ENCODE measurements at places on chromosomes 2 and 18. TPM values are rescaled to one million over a fixed set of nuclear protein-coding genes. Genes with fewer than 3 reads are reported as not detected.

DNA sequence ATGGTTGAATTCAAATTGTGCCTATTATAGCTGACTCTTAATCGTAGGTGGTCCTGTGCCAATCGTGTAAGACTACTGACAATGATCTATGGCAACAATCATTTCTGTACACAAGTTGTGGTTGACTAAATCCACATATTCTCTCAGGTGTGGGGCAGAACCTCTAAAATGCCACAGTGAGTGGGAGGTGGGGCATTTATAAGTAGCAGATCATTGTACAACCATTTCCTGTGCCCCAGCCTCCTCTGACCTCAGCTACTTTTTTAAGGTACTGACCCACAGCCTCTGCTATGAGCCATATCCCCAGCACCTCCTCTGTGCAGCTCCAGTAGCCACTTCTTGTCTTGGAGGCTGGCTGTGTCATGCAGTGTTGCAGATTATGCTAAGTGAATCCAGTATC is 48.6 kb upstream of the RAPH1 start:
- no peak for DNase-seq

DNA sequence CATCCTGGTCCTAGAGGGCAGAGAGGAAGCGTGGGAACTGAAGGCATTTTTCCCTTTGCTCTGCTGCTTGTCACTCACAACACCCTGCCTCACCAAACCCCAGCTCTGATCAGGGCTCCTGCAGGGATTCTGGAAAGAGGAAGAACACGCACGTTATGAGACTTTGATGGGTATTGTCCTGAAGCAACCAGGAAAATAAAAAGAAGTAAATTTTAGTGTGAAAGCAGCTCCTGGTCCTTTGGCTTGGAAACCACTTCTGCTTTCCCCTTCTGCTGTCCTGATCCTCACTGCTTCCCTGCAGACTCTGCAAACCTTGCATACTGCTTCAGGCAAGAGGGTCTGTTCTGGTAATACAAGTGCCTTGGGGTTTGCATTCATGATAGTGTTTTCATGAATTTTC is 164.1 kb downstream of the SLC8A1 start:
- no peak for DNase-seq

- DNase-seq, result peak; percentile 45
Measured at GRCh38 chr2:88218981-88219380, 48.8 kb downstream of the THNSL2 start.

DNA sequence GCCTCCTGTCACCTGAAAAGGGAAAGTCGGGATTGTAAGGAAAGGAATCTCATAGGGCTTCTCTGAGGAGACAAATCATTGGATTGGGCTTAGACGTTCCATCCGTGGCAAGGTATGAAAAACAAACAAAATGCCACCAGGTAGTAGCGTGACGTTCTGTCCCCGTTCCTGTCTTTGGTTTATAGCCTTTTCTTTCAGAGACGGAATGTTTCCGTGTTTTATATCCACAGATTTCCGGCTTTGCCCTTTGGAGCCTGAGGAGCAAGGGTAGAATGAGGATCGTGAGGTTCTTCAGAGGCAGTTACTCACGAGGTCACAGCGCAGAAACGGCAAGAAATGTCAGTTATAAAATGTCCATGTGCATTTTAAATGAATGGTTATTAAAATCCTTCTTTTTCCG is 118.3 kb downstream of the TMEM18 start:
- DNase-seq, result no peak

DNA sequence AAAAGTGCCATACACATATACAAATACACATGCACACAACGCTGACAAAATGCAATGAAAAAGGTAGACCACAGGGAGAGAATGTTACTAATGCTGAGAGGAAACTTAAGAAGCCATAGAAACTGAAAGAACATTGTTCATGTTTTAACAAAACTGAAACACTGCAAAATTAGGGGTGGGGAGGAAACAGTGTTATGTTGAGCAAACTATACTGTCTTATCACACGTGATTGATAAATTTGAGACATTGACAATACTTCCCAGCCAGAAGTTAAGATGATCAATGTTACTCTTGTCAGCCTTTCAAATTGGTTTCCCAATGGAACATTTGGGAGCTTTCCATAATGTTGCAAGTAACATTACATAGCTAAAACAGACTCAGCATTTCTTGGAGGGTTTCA is 165.5 kb downstream of the L3MBTL4 start:
- no peak for DNase-seq

RPE gene
- 58.5 TPM for total RNA-seq

DNA sequence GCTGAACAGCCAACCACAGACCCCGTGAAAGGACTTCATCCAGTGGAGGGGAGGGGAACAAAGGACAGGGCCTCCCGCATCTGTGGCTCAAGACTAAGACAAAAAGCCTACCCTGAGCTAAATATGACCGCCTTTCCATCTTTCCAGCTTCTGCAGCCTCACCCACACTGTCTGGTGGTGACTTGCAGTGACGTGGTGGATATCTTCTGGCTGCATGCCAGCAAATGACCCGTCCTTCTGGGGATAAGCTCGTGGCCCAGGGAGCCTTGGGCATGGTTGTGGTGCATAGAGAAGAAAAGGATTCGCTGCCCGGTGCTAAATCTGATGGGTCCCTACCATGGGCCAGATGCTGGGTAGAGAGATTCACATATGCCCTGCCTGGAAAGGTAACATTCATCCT is 8.7 kb upstream of the NGEF start:
- DNase-seq, result no peak

- no peak for DNase-seq
Measured at GRCh38 chr2:105396254-105397024, 2.4 kb downstream of the FHL2 start.

TXNDC2 gene
- not detected for total RNA-seq

- DNase-seq, result no peak
Measured at GRCh38 chr2:9288233-9288632, 81.6 kb downstream of the ASAP2 start.

DNA sequence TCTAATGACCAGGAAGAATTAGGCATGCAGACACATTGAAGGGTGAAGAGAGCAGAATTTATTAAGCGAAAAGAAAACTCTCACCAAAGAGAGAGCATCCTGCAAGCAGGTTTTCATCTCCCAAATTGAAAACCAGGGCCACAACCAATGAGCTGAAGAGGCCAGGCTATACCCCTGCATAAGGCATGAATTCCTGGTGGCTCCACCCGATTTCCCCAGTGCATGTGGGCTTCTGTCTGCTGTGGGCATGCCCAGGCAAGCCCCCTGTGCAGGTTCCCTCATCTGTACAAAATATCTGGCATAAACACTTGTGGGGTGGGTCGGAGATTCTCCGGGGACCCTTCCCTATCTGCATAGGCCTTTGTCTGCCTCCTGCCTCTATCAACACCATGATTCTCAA is 621.6 kb upstream of the LRRTM1 start:
- no peak for DNase-seq

- no peak for DNase-seq
Measured at GRCh38 chr2:233980955-233981561, 63.9 kb downstream of the TRPM8 start.

- no peak for DNase-seq
Measured at GRCh38 chr2:41160439-41160838, 708.5 kb upstream of the SLC8A1 start.

BCL2 gene
- total RNA-seq, result 1.4 TPM

ME2 gene
- total RNA-seq, result 72.8 TPM

DNA sequence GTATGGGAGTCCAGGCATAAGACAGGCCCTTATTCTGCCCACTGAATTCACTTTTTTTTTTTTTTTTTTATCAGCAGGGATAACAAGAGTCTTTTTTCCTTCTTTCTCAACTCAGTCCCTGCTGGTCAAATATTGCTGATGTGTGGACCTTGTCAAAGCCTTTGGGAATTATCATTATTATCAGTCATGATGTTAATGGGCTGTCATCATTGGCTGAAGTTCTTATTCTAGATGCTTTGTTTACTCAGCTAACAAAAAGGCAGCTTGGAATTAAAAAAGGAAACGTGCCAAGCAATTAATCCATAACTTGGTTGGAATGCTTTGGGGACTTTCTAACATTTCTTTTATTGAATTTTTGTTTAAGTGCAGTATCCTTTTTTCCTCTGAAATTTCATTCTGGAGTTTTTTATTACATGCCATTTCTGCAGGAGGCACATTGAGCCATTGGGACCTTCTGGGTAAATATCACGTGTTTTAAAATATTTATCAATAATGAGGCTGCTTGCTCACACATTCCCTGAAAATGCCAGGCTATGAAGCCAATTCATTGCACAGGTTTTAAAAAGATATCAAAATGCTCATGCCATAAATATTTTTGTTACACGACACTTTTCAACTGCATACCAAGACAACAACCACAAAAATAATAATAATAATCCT is 246.3 kb downstream of the TXNL1 start:
- no peak for DNase-seq

- DNase-seq, result peak; percentile 47
Measured at GRCh38 chr18:13612196-13612997, 114.0 kb downstream of the FAM210A start.

MAP3K19 gene
- not detected for total RNA-seq

DNA sequence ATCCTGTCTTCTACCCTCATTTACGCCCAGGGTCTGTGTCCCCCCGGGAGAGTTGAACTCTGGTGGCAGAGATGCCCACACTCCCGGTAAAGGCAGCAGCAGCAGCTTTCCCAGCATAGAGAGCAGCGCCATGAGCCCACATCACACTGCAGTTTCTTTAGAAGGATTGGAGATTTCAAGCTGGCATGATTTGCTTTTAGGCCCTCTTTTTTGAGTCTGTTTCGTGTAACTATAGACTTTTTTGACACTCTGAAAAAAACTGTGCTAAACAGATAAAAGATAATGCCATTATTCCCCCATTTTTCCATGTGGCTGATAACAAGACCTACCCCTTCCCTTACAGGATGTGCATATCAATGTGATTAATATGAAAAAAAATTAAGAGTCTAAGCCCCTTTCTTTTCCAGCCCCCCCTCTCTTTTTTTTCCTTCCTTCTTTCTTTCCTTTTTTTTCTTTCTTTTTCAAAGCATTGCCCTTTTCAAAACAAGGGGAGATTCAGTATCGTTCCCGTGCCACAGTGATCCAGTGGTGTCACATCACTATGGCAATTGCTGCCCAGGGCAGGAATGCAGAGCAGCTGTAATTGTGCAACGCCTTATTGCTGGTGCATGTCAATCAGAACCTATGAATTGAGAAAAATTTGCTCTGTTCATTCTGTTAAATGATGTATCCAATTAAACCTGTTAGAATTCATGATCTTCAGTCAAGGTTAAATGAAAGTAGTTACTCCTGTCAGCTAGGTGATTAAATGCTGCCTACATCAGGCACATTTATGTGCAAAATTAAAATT is 104.5 kb downstream of the CDCA7 start:
- DNase-seq, result no peak

GALR1 gene
- not detected for total RNA-seq

DNA sequence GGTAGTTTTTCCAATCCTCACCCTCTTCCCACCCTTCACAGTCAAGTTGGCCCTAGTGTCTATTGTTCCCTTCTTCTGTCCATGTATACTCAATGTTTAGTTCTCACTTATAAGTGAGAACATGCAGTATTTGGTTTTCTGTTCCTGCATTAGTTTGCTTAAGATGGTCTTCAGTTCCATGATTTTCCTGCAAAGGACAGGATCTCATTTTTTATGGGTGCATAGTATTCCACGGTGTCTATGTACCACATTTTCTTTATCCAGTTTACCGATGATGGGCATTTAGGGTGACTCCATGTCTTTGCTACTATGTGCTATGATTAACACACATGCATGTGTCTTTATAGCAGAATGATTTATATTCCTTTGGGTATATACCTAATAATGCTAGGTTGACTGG is 104.4 kb downstream of the STRN start:
- DNase-seq, result no peak

- DNase-seq, result peak; percentile 85
Measured at GRCh38 chr2:209817844-209818271, 46.2 kb downstream of the UNC80 start.

DNA sequence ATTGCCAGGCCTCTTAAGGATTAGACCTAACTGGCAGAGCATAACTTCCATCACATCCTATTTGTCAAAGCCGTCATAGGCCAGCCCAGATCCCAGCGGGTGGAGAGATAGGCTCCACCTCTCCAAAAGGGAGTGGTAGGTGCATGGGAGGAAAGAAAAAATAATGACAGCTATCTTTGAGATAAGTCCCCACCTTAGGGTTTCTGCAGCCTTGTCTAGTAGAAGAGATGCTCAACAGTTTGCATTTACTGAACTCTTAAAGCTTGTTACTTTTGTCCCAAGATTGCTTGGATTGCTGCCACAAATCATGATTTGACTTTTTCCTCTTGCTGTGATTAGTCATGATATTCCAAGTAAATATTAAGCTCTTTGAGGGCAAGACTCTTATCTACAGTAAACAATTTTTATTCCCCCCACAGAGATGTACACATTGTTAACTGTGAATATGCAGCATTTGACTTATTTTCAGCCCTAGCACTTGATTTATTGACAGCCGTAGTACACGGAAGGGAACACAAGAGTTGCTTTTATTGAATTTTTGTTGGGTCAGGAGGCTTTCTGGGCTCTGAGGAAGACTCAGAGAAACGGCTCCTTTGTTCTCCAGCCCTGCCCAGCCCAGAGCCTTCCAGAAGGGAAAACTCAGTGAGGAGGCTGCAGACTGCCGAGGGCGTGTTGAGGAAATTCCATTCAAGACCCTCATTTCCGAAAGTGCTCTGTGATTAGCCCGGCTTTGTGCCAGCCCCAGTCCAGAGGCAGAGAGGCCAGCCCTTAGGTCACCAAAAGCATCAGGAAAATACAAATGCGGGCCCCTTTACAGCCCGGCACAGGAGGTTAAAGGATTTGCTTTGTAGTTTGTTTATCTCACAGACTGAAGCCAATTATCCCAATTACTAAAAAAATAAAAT is 75.5 kb upstream of the ZNF532 start:
- peak; percentile 68 for DNase-seq

DNA sequence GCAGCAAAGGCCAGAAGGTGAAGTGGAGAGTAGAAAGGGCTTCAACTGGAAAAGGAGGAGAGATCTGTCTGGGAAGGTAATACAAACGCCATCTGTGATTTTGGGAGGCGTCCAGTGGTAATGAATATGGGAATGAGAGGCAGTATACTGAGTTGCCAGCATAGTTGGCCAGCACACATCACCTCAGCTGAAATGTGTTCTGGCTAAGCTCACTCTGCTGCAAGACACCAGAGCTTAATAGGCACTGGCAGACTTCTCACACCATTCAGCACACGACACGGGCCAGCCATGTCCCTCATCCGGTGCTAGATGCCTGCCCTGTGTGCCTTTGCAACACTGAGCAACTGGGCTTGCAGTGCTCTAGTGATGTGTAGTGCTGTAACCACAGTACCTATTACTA is 277.1 kb downstream of the PIEZO2 start:
- no peak for DNase-seq

DNA sequence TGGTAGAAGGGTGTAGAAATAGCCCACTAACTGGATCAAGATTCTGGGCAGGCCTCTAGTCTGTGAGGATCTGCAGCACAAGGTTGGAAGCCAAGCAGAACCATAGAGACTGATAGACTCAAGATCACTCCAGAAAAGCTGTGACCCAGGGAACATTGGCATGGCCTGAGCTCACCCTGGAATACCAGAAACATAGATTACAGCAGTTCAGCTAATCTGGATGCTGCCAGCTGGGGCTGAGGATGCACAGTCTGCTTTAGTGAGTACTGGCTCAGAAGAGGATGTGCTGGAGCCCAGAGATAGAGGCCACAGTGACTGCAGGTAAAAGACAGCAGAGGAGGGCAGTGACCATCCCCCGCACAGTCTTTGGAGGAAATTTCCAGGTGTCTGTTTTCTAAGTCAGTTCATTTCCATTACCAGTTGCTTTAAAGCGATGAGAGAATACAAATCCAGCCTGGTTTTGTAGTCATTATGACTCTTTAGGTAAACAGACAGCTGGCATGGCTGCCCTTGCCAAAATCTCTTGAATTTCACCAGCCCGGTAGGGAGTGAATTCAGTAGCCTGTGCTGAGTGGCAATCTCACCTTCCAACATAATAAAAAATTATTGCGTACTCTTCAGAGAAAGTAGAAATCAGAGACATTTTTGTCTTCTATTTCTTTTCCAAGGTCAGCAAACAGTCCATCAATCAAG is 119.2 kb downstream of the ANTXR1 start:
- DNase-seq, result peak; percentile 35
